IMR-90 (cell line): ENCODE measurements at places on chromosomes 2 and 18. TPM values are rescaled to one million over a fixed set of nuclear protein-coding genes. Genes with fewer than 3 reads are reported as not detected.

ATP6V1B1 gene
- total RNA-seq = 0.28 TPM in 1 of 2 replicates, not detected in the other

ASB18 gene
- not detected in 2 replicates for total RNA-seq

FAM228A gene
- not detected in 2 replicates for total RNA-seq

PREB gene
- total RNA-seq = 36.1 and 38.9 TPM in 2 replicates

ADCYAP1 gene
- total RNA-seq = not detected in 2 replicates

AGXT gene
- total RNA-seq = not detected in 2 replicates

GKN2 gene
- not detected in 2 replicates for total RNA-seq

CREG2 gene
- not detected in 2 replicates for total RNA-seq

TLX2 gene
- total RNA-seq = not detected in 2 replicates

GRCh38 chr2:218357236-218358177, 850 bp downstream of the CATIP start:
- DNase-seq = no peak

DNA sequence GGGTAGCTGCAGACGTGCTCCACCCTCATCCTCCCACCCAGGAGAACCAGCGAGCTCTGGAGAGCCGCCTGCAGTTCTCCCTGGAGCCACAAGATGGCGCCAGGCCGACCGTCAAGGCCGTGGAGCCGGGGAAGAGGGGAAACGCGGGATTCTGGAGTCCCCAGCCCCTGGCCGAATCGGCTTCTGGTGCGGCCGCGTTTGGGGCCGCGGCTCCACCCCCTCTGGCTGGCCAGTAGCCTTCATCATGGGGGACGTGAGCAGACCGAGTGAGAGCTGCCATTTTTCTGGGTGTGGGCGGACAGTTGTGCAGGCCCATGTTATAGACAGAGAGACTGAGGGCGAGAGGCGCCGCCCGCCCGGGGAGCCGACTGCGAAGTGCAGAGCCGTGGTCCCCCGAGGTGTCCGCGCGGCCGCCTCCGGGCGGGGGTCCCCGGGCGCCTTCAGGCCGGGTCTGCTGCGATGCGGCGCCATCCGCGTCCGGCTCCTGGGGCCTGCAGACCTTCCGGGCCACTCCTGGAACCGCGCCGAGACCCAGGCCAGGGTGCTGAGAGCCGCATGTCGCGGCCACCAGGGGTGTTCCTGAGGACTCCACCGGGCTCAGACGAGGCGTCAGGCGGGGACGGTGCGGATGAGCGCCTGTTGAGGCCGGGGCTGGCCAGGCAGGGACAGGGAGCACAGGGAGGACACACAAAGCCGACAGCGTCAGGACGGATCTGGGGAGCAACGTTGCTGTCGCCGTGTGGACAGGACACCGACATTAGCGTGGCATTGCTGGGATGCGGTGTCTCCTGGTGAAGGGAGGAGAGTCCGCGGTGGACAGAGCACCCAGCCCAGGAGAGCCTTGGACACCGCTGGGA, 418.2 kb upstream of the HS6ST1 start:
- peak; percentile 49 for DNase-seq

GRCh38 chr2:174004905-174005605, 39.9 kb upstream of the SP3 start:
- DNase-seq = peak; percentile 86

DNA sequence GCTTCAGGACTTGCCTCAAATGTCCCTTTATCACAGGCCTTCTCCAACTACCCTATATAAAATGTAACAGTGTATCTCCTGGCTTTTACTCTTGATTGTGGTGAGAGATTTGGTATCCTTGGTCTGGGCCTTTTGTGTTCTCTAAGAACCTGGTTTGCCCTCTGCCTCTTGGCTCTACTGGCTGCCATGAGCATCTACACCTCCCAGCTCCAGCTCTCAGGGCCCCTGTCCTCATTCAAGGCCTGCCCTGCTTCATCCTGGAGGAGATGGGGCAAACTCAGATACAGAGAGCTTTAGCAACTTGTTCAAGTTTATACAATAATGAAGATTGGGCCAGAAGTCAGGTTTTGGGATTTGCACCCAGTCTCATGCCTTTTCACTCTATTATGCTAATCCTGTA, 45.0 kb downstream of the QPCT start:
- DNase-seq = no peak

DNA sequence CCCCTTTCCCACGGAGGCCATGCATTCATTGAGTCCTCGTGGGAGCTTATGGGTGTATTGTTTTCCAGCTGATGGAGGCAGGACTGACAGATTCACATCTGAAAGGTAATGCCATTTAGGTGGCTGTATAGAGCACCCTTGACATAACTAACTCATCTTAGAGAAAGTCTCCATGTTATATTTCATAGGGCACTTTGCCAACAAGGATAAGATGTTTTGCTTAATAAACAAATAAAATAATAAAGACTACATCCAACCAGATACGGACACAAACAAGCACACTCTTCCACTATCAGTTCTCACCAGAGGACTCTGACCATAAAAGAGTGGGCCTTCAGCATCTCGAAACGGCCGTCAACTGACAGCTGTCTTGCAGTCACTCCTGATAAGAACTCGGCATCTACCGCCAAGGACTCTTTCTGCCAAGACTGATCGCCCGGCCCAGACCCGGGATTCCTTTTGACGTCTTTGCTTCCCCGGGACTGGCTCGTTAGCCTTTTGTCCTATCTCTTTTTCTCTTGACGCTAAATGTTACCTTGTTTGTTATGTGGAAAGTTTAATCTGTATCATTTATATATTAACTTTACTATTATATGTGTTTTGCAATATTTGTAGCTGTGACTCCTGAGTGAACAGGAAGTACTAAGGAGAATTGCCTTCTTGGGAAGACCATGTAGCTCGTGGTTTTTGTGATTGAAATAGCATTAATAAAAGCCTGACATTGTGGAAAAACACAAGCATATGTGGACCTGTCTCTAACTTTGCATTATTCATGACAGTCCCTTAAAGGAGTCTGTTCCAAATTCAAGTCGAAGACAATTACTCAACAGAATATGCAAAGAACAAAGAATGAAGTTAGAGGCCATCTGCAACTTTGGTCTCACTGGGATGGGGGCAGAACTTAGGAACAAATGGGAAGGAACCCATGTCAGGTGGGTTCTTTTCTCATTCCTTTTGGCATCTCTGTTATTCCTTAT, 195.1 kb downstream of the LPIN1 start:
- no peak for DNase-seq

GRCh38 chr2:85971366-85971765, 82.6 kb upstream of the ST3GAL5 start:
- peak; percentile 74 for DNase-seq

DNA sequence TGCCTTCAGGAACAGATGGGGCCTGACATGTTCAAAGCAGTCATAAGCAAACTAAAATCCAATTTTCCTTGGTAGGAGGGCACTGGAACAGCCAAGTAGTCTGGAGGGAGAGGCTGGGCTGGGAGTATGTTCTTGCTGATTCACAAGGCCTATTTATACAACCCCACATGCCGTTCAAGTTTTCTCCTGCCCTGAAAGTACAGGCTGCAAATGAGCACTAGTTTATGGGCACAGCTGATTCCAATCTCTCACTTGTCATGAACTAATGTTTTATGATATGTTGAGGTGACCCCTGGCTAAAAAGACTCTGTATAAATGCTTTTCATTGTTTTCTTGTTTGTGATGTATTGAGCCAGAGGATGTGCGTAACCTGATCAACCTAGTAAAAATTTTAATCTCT, 183.4 kb upstream of the SRD5A2 start:
- DNase-seq = no peak

GRCh38 chr2:36578343-36579296, 19.3 kb downstream of the FEZ2 start:
- no peak for DNase-seq

GRCh38 chr2:236858661-236859060, 227.0 kb upstream of the COPS8 start:
- DNase-seq = peak; percentile 4

DNA sequence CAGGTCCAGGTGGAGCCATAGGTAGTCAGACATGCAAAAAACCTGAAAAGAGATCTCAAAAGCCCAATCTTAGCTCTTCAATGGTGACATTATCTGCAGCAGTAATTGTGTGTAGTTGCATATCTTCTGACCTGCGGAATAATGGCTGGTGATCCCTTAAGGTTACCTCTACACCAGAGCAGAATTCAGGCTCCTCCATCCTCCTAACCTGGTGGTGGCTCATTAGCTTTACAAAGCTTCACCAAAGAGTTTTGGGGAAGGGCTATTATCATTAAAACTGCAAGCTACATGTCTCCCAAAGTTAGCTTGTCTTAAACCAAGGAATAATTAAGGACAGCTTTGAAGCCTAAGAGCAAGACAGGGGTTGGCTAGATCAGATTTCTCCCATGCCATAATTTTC, 42.6 kb upstream of the CHST9 start:
- DNase-seq = no peak

DNA sequence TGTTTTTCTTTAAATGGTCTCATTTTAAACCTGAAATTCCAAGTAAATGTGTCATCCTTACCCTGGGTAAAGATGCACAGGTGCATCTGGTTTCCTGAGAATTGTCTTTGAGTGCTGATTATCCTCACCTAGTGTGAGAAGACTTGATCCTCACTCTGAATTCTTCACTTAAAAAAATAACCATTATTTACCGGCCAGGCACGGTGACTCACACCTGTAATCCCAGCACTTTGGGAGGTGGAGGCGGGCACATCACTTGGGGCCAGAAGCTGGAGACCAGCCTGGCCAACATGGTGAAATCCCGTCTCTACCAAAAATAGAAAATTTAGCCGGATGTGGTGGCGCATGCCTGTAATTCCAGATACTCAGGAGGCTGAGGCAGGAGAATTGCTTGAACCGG, 9.9 kb upstream of the WNT6 start:
- DNase-seq = no peak

- no peak for DNase-seq
Observed at GRCh38 chr2:219334076-219334475, 1.5 kb upstream of the RESP18 start.

DNA sequence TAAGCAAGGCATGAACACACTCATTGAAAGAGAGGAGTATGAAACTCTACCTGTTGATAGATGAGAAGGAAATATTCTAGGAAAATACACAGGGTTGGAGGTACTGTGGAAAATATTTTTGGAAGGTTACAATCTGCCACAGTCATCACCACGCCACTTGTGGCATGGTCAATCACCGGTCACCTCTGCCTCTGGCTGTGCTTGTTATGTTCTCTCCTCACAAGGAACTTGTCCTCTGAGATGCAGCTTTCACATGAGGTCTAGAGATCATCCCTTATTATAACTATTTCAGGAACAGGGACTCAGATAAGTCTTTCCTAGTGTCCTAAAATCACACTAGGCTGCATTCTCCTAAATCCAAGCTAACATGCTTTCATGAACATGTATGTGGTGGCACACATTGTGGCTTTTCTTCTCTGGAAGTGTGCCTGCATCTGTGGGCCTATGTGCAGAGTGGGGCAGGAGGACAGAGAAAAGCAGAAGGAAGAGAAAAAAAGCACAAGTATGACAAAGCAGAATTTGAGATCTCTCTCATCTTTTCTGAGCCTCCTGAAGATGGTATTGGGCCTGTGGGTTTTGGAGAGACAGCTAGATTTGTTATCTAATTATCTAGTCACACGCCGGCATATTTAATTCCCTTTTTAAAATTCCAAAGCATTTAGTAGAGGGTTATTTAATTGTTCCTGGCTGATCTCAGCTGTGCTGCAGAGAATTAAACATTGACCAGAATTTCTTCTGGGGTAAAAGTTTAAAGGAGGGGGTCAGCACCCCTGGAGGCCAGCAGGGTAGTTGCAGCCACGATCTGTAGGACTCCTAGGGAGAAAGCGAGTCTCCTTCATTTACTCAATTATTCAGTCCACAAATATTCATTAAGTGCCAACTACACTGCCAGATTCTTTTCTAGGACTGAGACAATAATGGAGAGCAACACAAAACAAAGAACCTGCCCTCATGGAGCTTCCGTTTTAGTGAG, 294.6 kb downstream of the RDH14 start:
- no peak for DNase-seq

DNA sequence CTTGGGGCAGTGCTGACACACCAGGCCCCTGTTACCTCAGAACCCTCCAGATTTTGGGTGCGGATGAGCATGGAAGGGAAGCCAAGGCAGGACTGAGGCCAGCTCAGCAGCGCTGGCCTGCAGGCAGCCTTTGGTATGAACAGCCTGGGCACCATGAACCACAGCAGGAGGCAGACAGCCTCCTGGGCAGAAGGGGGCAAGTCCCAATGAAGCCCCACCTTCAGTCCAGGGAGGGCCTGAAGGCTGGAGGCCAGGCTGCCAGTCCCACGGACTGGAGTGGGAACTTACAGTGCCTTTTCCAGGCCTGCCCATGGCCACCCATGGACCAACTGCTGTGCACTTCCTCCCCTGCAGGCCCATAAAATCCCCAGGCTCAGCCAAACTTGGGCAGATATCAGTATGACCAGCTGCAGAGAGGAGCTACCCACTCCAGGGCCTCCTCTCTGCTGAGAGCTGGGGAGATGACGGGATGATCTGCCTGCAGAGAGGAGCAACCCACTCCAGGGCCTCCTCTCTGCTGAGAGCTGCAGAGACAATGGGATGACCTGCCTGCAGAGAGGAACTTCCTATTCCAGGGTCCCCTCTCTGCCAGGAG, 74.7 kb downstream of the NEURL3 start:
- no peak for DNase-seq

DNA sequence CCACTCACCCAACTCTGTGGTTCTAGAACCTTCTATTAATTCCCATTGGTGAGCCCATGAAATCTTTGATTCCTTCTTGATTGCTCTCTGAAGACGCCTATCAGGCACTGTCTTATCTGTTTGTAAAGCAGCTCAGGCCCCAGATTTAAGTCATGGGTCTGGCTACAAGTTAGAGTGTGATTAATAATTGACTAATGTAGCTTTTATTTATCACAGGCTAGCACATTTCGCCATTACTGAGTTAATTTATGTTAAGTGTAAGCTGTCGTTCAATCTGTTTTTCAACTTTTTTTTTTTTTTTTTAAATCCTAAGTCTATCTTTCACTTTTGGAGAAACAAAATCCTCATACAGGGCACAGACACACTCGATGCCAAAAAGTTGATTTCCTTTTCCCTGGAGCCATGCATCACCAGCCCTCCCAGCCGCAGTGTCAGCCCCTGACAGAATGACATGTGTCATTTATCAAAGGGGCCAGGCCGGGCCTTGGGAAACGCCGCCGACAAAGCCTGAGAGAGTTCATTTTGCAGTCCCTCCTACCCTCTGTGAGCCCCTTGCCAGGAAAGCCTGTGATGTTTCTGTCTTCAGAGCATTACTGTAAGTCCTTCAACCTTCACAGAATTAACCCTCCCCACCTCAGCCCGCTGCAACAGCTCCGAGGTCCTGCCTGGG, 15.8 kb downstream of the TSHZ1 start:
- DNase-seq = peak; percentile 18

- DNase-seq = no peak
Observed at GRCh38 chr2:49332415-49332814, 178.1 kb upstream of the FSHR start.

- peak; percentile 15 for DNase-seq
Observed at GRCh38 chr2:94956797-94957391, 68.6 kb upstream of the MAL start.
